ENCODE measurements at places on chromosomes 12 and 14.

DNA sequence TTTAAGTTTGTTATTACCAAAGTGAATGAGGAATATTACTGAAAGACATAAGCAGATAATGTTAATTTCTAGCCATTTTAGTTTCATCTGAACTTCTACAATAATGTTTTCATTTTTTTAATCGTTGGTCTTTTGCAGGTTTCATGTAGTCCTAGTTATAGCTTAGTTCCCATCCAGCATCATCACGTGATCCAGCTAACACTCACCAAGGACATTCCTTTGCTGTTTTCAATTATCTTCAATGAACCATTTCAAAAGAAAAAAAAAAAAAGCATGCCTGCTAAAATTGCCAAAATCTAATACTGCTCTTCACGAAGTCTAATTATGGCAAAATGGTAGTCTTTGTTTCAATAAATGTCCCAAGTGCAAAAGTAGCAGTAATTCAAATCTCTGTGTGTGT lies 187.7 kb upstream of the ATXN7L3B start:
- no peak for DNase-seq

- no peak for DNase-seq
Observed at GRCh38 chr12:67818459-67818903, 169.9 kb downstream of the DYRK2 start.

DNA sequence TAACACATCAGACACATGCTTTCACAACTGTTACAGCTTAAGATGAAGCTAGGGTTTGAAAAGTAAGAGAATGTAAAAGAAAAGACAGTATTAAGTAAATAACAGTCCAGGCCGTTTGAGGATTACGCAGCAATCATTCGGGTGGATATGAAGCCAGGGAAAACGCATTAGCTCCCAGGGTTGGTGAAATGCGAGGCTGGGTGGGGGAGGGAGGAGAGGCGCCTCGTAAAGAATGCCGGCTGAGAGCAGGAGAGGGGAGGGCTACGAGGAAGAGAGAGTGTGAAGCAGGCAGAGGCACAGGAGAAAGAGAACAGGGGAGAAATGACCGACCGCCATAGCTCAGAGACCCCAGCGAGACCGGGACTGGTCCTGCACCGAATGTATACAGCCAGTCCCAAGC lies 73.0 kb downstream of the IQSEC3 start:
- DNase-seq = no peak

GRCh38 chr12:95322326-95322725 lies 104.7 kb downstream of the VEZT start:
- peak; percentile 51 for DNase-seq

- no peak for DNase-seq
Observed at GRCh38 chr12:108462686-108463085, 52.4 kb upstream of the FICD start.

- DNase-seq = no peak
Observed at GRCh38 chr12:107396991-107397390, 288.6 kb upstream of the PWP1 start.

- peak; percentile 38 for DNase-seq
Observed at GRCh38 chr12:109475993-109476806, 900 bp downstream of the KCTD10 start.

GRCh38 chr14:83463500-83464098 lies 1929.9 kb upstream of the SEL1L start:
- peak; percentile 79 for DNase-seq

- no peak for DNase-seq
Observed at GRCh38 chr12:112979041-112979680, 842 bp downstream of the OAS2 start.

DNA sequence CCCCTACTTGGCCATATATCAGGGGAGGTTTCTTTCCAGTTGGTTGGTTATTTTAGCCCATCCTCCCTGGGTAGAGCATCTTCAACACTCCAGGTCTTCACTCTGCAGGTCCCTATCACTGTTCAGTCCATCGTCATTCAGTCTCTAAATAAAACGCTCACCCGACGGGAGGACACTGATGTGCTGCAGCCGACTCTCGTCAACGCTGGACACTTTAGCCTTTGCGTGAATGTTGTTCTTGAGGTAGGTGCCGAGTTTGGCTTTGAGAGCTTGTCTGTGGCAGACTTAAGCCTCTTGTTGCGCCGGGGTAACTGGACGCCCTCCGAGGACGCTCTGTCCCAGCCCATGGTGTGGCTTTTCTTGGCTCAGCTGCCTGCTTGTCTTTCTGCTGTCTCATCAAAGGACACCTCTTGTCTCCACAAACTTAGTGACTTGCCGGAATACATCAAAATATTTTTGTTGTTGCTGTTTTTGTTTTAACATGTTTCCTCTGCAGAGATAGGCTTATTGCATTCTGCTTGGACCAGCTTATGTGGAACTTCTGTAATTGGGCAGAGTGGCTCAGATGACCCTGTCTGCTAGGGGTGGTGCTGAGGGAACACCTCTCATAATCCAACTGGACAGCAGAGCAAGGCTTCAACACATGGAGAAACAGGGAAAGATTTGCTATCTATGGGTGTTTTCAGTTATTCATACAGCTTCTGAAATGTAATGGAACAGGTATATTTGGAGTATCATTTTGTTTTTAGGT lies 26.5 kb downstream of the TCTN1 start:
- DNase-seq = no peak

- no peak for DNase-seq
Observed at GRCh38 chr12:24352363-24352762, 402.9 kb upstream of the SOX5 start.

- DNase-seq = no peak
Observed at GRCh38 chr14:94366146-94366915, 22.1 kb downstream of the SERPINA1 start.

GRCh38 chr12:127731657-127732056 lies 535.3 kb upstream of the TMEM132C start:
- no peak for DNase-seq

DNA sequence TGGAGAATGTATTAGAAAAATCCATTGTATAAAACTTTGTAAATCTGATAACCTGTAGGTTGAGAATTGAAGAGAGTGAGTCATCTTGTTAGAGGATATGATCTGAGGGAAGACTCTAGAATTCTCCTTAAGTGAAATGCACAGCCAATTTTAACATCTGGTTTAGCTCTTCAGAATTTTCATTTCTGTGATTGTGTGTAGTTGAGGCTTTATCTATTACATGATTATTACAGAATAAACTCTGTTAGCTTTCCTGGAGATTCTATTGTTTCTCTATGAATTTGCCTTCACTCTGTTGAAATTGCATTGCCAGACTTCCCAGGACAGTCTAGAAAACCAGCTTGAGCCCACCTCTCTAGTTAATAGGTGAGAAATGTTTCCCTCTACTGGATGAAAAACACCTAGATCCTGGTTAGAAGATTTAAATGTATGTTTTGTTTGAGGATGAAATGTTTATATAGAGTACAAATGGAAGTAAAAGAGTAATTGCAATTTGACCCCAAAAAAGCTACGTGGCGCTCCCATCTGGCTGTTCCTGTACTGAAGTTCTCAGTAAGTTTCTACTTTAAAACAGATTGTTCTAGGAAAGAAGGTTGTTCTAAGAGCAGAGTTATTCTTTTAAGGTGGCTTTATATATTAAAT lies 2.9 kb downstream of the NUDT4 start:
- DNase-seq = peak; percentile 61

DNA sequence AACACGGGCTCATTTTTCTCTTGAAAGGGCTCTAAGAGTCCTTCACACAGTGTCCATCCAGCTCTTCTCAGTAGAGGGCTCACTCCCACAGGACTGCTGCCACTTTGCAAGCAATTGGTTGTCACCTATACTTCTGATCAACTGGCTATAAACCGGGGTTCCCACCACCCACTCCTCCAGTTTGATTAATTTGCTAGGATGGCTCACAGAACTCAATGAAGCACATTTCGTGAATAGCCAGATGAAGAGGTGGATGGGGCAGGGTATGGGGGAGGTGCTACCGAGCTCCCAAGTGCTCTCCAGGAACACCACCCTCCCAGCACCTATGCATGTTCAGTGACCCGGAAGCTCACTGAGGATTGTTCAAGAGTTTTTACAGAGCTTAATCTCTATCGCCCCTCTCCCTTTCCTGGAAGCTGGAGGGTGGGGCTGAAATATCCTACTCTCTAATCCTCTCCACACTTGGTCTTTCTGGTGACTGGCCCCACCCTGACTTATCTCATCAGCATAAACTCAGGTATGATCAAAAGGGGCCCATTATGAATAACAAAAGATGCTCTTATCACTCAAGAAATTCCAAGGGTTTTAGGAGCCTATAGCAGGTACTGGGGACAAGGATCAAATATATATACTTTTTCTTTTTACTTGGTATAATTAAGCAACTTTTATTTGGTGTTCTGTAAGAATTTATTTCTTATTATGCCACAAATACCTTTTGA lies 13.9 kb upstream of the EGLN3 start:
- DNase-seq = peak; percentile 14

DNA sequence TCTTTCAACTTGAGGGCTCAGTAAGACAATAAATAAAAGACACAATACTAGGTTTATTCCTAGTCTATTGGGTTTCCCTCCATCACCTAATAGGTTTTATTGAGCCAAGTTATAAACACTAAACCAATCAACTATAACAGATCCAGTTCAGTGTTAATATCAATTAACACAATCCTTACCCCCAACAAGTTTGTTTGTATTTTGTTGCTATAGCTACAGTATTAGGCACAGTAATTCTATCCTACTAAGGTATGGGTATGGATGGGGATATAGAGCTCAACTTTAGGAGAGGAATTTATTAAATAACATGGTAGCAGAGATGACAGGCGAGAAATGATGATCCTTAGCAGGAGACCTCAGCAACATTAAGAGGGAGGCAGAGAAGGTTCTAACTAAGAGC lies 13.3 kb downstream of the PPP4R3A start:
- peak; percentile 60 for DNase-seq

DNA sequence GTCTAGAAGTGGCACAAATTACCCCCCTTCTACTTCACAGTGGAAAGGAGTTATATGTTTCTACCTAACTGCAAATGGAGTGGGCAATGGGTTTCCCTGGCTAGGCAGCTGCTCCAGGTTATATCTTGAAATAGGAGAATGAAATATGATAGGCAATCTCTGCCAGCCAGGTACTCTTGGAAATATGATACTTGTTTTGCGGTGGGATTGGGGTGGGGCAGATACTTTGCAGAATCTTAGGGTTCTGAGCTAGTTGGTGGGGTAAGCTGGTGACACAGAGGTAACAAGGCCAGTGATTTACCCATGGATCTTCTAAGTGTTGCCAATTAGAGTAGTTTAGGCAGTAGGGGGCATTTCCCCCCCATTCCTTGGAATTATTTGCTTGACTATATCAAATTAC lies 140.1 kb downstream of the ATP23 start:
- peak; percentile 61 for DNase-seq

DNA sequence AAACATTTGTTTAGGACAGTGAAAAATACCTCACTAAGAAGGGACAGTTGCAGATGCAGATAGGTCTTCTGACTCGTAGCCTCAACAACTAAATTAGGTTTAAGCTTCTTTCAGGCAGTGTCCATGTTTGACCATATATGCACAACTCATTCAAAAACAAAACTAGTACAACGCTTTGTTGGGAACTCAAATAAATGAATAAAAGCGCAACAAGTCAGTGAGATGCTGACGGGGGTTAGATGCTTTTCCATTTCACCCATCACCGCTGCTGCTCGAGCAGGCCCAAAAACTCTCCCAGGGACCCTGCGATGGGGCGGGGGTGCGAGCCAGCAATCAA lies 633 bp downstream of the RPAP3 start:
- no peak for DNase-seq

DNA sequence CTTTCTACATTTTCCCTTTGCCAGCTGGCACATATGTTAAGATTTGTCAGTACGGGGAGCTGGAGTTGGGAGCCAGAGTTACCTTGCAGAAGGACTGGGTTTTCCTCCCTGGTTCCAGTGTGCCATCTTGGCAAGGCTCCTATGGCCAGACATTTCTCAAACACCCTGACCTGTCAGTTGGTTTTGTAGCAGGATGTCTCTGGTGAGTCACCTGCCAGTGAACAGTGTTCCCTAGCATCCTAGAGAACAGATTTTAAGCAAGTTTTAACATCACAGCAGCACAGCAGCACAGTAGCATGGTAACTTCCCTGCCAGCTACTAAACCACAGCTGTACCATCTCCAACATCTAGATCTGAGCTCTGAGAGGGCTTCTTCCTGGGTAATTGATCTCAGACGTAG lies 26.2 kb upstream of the KTN1 start:
- no peak for DNase-seq

GRCh38 chr12:3805077-3805476 lies 52.2 kb upstream of the CRACR2A start:
- no peak for DNase-seq

DNA sequence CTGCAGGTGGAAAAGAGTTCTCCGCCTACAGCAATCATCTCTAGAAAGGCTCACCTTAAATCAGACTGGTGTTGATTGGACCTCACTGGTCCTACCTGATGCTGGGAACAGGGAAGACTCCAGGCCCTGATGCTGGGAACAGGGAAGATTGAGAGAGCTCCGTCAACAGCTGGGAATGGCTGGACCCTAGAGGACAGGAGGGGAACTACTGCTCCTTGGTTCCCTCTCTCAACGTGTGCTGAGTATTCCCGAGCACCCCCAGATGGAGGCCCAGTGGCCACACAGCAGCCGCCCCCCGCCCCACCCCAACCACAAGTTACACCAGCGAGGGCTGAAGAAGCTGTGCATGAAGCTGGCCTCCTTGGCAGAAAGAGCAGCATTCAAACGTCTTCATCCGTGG lies 240.3 kb downstream of the SLC15A4 start:
- peak; percentile 16 for DNase-seq

GRCh38 chr12:123474485-123475245 lies 16.7 kb downstream of the SNRNP35 start:
- peak; percentile 55 for DNase-seq

- DNase-seq = peak; percentile 31
Observed at GRCh38 chr14:25041898-25042297, 8.0 kb downstream of the STXBP6 start.

DNA sequence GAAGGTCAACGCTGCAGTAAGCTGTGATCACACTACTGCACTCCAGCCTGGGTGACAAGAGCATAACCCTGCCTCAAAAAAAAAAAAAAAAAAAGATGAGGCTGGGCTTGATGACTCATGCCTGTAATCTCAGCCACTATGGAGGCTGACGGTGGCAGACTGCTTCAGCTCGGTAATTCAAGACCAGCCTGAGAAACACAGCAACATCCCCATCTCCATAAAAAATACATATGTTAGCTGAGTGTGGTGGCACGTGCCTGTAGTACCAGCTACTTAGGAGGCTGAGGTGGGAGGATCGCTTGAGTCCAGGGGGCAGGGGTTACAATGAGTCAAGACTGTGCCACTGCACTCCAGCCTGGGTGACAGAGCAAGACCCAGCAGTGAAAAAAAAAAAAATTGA lies 50.4 kb downstream of the GXYLT1 start:
- peak; percentile 96 for DNase-seq

- DNase-seq = peak; percentile 80
Observed at GRCh38 chr12:4809449-4810218, 89.4 kb downstream of the GALNT8 start.

- peak; percentile 81 for DNase-seq
Observed at GRCh38 chr12:6563448-6564050, 4.5 kb downstream of the NOP2 start.

GRCh38 chr12:129097451-129097850 lies 244.2 kb downstream of the GLT1D1 start:
- no peak for DNase-seq

Measured in DMS53 (cell line).